ENCODE measurements at places on chromosomes 12 and 14.
A peak's percentile ranks its signal among the peaks of the same experiment; 100 is the strongest.

GRCh38 chr14:104676694-104677511, 12.5 kb upstream of the INF2 start:
- peak; percentile 54 for DNase-seq

GRCh38 chr12:13451776-13452175, 255.2 kb downstream of the EMP1 start:
- DNase-seq, result no peak

GRCh38 chr14:54719406-54719805, 152.5 kb downstream of the SAMD4A start:
- DNase-seq, result no peak

- no peak for DNase-seq
These were observed 4.7 kb upstream of the IPO8 start for GRCh38 chr12:30700216-30700900.

- no peak for DNase-seq
These were observed 6.4 kb downstream of the RAD52 start for GRCh38 chr12:943051-943450.

- DNase-seq, result no peak
These were observed 69.4 kb downstream of the ACSM4 start for GRCh38 chr12:7373226-7373625.

DNA sequence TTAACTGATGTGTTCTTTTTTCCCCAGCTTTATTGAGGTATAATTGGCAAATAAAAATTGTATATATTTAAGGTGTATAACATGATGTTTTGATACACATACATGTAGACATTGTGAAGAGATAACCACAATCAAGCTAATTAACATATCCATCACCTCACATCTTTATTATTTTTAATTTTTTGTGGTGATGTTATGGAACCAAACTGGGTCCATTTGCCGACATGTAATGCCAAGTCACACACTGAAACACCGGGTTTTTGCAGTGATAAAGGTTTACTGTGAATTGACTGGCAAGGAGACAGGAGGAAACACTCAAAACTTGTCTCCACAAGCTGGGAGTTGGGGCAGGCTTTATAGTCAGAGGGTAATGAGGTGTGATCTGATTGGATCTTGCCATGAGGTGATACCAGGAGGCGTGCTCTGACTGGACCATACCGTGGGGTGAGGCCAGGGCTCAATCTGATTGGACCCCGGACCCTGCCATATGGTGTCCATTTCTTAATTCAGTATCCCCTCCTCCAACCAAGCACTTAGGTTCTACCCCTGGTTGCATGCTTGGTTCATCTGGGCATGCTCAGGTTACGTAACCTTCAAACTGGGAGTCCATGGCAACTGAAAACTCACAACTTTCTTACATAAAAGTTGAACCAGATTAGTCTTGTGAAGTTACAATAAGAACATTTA, 11.8 kb upstream of the WSCD2 start:
- no peak for DNase-seq

GRCh38 chr12:33988913-33989312, 33.4 kb upstream of the ALG10 start:
- DNase-seq, result no peak

- DNase-seq, result no peak
These were observed 248.5 kb downstream of the IPO8 start for GRCh38 chr12:30447061-30447750.

- no peak for DNase-seq
These were observed 2.8 kb downstream of the PCBP2 start for GRCh38 chr12:53454707-53455106.

- no peak for DNase-seq
These were observed 506 bp upstream of the TBX5 start for GRCh38 chr12:114406316-114406983.

DNA sequence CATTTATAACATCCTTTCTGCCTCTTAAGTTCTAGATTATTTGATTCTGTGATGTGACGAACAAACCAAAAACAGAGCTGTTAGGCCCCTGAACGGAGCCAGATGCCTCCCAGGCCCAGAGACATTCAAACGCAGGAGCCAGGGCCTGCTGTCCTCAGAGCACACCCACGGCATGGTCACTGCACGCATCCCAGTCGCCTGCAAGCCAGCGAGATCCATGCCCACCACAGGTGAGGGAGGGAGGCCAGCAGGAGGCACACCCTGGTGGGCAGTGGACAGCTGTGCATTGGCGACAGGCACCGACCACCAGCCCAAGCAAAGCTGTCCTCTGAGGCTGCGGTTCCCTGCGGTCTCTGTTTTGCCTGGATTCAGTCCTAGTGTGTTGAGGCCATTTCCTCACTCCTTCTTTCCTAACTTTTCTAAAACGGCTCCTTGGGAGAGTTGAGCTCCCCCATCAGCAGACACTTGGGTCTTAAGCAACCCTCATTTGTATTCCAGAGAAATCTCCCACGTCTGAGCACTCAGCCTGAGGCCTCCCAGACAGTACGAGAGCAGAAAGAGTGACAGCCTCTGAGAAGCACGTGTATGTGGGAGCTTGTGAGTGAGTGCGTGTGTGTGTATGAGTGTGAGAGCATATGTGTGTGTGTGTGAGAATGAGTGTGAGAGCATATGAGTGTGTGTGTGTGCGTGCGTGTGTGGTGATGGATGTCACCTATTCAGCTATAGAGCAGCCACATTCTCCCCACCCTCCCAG, 81.2 kb downstream of the CHGA start:
- DNase-seq, result no peak

GRCh38 chr12:9707356-9707755, 25.5 kb downstream of the CLECL1 start:
- no peak for DNase-seq

- DNase-seq, result peak; percentile 66
These were observed 197.2 kb upstream of the PLEKHG7 start for GRCh38 chr12:92505254-92506231.

DNA sequence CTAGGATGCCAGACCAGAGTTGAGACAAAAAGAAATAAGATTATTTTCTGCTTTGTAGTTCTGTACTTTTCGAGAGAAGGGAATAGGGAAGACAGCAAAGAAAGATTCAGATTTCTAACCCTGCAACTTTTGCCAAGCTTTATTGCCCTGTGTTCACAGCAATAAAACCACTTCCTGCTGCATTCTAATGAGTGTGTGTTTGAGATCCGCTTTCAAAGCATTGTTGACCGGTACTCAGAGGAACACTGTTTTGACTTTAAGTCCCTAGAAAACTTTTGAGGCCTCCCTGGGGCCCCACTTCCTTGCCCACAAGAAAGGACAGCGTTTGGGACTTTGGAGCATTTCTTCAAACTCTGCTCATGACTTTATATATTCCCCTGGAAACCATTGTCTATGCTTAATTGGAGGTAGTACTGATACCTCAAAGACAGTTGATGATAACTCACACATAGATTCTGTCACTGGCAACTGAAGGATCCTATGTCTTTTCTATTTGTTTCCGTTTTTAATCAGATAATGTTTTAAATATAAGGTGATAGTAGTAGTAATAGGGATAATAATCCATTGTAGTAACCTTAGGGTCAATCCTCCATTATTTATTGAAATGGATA, 1.3 kb downstream of the RNASE6 start:
- no peak for DNase-seq

- peak; percentile 76 for DNase-seq
These were observed 25.6 kb downstream of the CALCOCO1 start for GRCh38 chr12:53701518-53702264.

DNA sequence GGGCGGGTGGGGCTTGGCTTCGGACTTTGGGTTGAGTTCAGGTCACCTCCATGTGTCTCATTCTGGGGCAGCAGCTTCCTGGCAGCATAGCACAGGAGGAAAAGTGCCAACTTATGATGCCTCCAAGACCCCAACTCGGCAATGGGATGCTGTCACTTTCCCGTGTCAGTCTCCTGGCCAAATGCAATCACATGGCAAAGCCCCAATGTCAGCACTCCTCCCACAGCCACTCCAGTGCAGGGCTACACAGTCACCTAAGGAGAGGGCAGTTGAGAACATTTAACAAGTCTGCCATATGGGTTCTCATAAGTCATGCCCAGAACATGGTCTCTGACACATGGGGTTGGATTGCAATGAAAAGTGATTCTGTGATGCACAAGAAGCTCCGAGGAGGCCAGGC, 26.7 kb downstream of the ELK3 start:
- DNase-seq, result no peak

- no peak for DNase-seq
These were observed 221.8 kb downstream of the MSRB3 start for GRCh38 chr12:65500091-65500900.

- peak; percentile 29 for DNase-seq
These were observed at the start of gene SLC8A3 for GRCh38 chr14:70188659-70189455. SLC8A3 (minus strand) TSS chr14:70188951; CDS start chr14:70168422, 20,529 bp downstream.

DNA sequence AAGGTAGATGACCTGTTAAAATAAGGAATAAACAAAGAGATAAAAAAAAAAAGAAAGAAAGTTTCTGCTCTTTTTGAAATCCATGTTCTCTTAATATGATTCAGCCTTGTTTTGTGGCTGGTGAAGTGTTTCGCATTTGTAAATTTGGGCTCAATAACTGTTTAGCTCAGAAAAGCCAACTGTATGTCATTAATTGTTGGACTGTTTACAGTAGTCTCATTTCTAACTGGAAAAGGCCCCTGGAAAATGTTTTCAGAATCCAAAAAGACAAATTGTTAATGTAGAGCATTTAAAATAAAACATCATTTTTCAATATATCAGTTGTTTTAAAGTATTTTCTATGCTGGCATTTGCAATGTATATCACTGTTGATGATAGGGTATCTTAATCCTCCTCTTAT, 47.4 kb upstream of the DYRK2 start:
- no peak for DNase-seq

GRCh38 chr12:75378354-75378753, 12.5 kb upstream of the GLIPR1L2 start:
- DNase-seq, result no peak

DNA sequence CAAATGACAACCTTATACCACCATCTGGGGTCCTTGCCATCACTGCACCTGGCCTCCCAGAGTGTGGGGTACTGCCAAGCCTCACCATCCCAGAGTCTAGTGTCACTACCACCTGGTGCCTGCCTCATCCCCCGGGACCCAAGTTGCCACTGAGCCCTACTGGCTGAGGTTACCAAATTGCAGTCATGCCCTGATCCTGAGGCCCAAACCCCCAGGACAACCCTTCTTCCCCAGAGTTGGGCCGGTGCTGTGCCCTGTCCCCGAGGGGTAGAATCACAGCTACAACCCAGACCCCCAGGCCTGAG, 8.4 kb upstream of the SFSWAP start:
- DNase-seq, result no peak

DNA sequence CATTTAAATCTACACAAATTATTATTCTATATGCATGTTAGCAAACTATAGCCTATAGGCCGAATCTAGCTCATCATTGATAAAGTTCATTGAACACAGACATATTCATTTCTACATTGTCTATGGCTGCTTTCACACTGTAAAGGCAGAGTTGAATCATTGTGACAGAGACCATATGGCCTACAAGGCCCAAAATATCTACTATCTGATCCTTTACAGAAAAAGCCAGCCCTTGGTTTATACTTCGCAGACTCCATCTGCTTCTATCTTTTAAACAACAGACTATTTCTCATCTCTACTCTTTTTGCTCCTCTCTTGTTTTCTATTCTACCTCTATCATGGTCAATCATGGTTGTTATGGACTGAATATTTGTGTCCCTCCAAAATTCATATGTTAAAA, 190.7 kb downstream of the EXOC5 start:
- no peak for DNase-seq

DNA sequence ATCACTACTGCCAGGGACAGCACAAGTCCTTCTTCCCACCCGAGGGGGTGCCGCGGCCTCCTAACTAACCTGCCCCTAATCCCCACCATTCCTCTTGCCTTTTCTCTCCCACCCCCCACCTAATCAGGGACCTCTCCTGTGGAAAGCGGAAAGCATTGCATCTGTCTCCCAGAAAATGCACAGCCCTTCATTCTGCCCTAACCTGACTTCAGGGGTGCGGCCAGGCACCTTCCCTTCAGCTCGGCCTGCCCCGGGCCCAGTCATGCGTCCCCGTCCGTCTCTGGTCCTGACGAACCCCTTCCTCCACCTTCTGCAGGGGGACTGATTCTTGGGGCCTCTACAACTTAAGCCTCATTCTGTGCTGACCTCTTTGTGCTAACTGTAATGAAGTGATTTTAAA, 43.9 kb upstream of the TRAF3 start:
- DNase-seq, result no peak

- DNase-seq, result no peak
These were observed 2.6 kb downstream of the ARF6 start for GRCh38 chr14:49895480-49895879.

GRCh38 chr14:74220991-74221390, 18.3 kb upstream of the VSX2 start:
- no peak for DNase-seq

DNA sequence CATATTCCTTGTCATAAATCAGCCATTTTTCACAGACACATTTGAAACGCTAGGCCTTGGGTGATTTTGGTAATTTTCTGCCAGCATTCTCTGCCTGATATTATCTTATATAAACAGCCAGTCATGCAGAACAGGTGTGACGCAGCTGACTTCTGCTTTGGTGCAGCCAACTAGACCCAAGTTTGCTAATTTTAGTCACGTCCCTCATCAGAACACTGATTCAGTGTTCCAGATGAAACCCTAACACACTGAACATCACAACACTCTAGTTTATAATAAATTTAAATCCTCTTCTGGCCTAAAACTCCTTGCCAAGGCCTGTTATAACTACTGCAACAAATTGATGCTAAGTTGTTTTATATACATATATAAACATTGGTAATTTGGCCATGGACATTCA, 386.1 kb downstream of the SEC23A start:
- no peak for DNase-seq

DNA sequence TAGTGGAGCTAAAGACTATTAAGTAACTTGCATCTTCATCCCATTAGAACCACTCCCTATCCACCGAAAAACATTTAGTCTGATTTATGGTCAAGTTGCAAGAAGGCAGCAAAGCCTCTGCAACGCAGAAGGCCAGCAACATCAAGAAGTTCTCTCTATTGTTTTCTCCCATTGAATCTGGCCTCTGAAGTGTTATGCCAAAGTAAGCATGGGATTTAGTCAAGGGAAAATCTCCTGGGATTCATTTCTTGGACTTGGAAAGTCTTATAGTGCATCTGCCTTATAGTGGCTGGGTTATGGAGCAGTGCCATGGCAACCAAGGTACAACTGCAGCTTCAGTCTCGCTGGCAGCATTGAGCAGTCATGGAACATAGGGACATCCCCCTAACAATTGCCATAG, 87.7 kb upstream of the KRR1 start:
- no peak for DNase-seq

All from stimulated activated CD4-positive, alpha-beta T cell treated with anti-CD3 and anti-CD28 coated beads, Interleukin-1b, Interleukin-23, amount 100 ng/mL, for 48 hours (primary cell).